ENCODE measurements at places on chromosomes 1 and 21. TPM values are rescaled to one million over a fixed set of nuclear protein-coding genes. Genes with fewer than 3 reads are reported as not detected.

DNA sequence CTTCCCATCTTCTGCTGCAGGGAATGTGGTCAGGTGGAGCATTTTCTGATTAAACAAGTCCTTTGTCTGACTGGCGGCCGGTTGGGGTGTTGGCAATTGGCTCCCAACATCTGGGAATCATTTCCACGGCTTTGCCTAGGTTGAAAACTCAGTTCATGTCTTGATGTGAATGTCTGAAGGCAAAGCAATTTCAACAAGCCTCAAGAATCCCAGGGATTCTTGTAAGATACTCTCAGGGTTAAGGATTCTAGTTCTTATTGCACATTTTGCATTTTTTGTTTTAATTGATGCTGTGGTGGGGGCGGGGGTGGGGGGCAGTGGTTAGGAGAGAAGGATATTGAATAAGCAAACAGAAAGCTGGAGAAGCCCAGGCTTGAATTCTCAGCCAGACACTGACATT lies 273.9 kb downstream of the KIF26B start:
- no peak for DNase-seq

- no peak for DNase-seq
Observed at GRCh38 chr1:156463874-156464273, 36.7 kb downstream of the MEF2D start.

DNA sequence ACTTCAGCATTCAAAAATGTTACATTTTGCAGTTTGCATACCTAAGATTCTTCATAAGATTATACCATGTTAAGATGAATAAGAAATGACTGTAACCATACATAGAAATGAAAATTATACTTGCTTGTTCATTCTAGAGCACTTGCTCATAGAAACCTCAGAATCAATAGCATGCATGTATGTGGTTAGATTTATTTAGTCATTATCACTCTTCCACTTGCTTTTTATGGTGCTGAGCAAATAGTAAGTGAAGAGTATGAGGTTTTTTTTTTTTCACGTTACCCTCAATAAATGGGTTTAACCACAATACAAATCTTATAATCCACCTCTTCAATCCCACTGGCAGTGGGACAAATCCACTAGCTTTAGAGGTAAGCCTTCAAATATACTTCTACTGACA lies 84.7 kb downstream of the LRRC53 start:
- DNase-seq, result no peak

- no peak for DNase-seq
Observed at GRCh38 chr1:27099135-27099586, 55.8 kb downstream of the SLC9A1 start.

- no peak for DNase-seq
Observed at GRCh38 chr1:206575165-206575893, 36.9 kb downstream of the EIF2D start.

- no peak for DNase-seq
Observed at GRCh38 chr1:149942207-149942606, 5.5 kb upstream of the MTMR11 start.

DNA sequence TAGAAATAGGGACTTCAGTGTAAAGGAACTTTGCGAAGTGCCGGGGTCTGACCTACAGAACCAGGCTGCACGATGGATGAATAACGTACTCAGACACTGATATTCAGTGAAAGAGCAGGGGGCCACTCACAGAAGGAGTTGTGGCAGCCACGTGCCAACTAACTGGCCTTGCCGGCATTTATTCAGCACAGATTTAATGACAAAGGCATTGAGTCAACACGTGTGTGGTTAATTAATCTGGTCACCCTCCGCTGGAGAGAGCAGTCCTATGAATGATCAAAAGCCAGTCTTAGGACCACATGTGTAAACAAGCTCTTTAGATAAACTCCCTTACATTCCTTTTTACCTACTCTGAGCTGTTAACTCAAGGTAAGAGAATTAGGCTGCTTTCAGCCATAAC lies 6.2 kb upstream of the B3GALT2 start:
- no peak for DNase-seq

DNA sequence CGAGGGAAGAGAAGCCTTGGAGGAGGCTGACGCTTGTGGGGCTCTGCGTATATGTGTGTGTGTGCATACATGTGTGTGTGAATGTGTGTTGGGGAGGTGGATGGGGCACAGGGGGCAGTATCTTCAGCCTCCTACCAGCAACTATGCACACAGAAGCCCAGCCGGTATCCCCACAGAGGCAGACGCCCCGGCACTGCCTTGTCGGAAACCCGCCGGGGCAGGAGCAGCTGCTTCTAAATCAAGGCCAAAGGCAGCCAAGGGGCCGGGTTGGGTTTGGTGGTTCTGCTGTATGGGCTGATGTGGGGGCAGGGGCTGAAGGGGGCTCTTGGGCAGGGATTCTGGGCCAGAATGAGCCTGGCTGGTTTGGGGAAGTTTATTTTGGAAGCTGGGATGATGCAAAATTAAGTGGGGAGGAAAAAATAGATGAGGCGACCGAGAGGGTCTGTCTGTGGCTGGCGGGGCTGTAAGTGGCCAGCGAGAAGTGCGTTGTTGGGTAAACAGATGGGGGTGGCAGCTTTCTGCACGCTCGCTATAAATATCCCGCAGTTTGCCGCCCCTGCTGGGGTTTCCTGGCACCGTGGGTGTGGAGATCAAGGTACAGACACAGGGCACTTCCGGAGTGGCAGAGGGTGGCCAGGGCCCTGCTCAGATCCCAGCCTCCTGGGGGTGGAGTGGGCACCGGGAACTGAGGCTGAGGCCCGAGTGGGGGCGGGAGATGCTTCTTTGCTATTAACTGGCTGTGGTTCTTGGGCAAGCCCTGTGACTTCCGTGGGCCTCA lies 11.0 kb upstream of the WNT4 start:
- no peak for DNase-seq

- no peak for DNase-seq
Observed at GRCh38 chr1:230936475-230936874, 42.2 kb downstream of the TTC13 start.

DNA sequence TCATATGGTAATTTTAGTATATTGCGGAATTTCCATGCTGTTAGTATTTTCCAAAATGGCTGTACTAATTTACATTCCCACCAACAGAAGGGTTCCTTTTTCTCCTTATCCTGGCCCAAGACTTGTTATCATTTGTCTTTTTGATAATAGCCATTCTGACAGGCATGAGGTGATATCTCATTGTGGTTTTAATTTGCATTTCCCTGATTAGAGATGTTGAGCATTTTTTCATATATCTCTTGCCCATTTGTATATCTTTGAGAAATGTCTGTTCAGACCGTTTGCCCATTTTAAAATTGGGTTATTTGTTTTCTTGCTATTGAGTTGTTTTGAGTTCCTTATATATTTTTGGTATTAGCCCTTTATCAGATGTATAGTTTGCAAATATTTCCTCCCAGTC lies 14.0 kb downstream of the CAPZA1 start:
- no peak for DNase-seq

DNA sequence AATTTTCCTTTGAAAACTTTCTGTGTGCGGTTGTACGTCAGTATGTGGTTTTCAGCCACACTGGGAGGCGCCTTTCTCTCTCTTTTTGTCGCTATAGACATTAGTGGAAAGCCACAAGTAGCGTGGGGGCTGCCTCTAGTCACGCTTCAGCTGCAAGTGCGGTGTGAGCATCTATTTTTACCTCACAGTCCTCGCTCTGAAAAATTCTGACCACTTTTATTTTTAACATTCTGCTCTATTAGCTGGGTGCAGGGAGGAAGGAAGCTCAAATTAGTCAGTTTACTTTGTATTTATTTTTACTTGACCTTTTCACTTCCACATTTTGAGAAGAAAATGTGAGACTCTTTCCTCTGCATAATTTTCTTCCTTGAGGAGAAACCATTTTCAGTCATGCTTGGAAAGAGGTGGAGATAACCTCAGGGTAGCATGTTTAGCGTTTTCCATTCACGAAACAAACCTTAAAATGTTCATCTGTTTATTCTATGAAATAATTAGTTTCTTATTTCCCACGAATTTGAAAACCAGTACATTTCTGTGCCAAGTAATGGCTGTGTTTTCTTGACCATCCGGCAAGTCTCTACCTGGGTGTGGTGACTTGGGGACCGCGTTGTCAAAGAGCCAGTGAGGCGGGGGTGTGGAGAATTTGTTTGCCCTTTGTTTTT lies 35.6 kb downstream of the ADARB1 start:
- DNase-seq, result peak; percentile 34

- DNase-seq, result no peak
Observed at GRCh38 chr1:240099748-240100147, 8.1 kb downstream of the FMN2 start.

DNA sequence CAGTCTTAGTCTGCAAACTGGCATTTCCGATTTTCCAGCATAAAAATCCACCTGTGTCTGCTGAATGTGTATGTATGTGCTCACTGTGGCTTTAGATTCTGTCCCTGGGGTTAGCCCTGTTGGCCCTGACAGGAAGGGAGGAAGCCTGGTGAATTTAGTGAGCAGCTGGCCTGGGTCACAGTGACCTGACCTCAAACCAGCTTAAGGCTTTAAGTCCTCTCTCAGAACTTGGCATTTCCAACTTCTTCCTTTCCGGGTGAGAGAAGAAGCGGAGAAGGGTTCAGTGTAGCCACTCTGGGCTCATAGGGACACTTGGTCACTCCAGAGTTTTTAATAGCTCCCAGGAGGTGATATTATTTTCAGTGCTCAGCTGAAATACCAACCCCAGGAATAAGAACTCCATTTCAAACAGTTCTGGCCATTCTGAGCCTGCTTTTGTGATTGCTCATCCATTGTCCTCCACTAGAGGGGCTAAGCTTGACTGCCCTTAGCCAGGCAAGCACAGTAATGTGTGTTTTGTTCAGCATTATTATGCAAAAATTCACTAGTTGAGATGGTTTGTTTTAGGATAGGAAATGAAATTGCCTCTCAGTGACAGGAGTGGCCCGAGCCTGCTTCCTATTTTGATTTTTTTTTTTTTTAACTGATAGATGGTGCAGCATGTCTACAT lies 2.5 kb upstream of the OLFML3 start:
- no peak for DNase-seq

DNA sequence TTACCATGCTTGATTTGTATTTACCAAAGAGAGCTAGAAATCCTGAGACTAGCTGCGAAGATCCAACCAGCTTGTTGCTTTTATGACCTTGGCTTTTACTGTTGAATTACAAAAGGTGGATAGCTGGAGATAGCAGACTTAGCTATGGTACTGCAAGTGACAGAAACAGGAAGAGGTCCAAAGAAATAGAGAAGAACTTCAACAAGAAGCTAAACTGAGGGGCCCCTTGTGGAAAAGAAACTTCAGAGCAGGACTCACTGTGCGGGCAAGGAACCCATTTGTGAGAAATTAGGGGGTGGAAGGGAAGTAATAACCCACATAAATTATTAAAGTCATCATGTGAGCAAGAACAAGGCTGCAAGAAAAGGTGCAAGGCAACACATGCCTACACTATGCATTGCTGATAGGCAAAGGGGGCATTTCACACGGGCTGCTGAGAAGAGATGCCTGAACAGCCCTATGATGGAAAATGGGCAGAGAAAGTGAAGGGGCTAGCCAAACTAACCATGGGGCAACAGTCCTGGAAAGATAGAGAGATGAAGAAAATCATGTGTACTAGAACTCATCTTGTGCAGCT lies 116.6 kb upstream of the PRDX6 start:
- no peak for DNase-seq

DNA sequence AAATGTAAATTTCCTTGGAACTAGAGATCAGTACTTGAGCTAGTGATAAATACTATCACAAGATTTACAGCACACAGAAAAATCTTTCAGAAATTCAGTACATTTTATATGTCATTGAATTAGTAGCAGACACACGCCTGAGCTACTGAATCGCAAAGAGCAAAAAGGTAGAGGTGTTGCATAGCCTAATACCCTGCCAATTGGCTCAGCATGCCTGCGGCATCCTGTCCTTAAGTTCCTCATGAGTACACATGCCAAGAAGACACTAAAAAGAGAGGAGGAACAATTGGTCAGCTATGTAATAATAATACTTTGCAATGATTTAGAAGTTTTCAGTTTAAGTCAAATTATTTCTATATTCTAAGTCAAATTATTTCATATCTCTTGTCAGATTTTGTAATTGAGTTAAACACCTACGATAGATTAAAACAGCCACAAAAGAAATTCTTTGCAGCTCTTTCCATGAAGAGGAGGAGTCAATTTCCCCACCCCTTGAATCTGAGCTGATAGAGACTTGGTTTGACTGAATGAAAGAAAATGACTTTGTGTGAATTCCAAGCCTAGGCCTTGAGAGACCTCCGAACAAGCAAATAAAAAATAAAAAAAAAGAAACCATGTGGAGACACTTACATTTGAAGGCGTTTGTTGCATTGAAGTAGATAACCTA lies 36.2 kb upstream of the PKN2 start:
- DNase-seq, result no peak

DNA sequence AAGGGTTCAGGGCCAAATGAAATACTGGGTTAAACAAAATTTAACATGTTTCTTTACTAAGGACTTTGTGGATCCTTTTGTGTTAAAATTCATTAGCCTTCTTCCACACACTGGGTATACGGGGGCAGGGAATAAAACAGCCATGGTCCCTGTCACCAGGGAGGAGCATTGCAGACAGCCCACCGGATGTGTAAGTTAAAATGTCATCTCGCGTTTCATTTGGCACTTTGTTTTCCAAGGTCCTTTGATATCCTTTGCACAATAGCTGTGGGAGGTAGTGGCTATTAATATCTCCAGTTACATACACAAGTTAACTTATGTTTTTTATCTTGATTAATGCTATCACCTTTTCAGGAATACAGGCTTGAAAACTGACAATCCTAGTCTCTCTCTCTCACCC lies 172.7 kb downstream of the BARHL2 start:
- DNase-seq, result no peak

- DNase-seq, result no peak
Observed at GRCh38 chr1:183676586-183677189, 23.6 kb upstream of the APOBEC4 start.

DNA sequence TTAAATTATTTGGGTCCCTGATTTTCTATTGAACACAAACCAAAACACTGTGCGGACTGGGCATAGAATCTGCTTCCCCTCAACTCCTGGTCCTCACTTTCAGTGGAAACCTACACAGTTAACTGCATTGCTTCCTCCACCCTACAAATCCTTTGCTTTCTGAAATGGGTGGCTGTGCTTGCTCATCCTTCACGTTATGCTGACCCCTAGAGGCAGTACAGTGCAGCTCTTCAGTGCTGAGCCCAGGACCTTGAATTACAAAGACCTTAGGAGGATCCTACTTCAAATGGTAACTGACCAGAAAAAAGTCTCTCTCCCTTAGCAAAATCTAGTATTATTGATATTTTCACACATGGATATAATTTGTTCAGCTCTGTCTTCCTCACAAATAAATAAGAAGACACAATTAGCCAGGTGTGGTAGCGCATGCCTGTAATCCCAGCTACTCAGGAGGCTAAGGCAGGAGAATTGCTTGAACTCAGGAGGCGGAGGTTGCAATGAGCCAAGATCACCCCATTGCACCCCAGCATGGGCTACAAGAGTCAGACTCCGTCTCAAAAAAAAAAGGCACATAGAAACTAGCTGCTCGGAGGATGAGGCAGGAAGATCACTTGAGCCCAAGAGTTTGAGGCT lies 63.4 kb upstream of the L1TD1 start:
- peak; percentile 7 for DNase-seq

The GPR37L1 gene
- not detected for total RNA-seq

The FAM151A gene
- total RNA-seq, result not detected

The HUNK gene
- total RNA-seq, result 0.30 TPM

The KANK4 gene
- total RNA-seq, result not detected

The SZRD1 gene
- 125 TPM for total RNA-seq

The FNDC10 gene
- total RNA-seq, result 3.2 TPM

The LCK gene
- 292 TPM for total RNA-seq

The OPTC gene
- total RNA-seq, result not detected

The OLFML2B gene
- total RNA-seq, result 0.47 TPM

The SHISAL2A gene
- 81.2 TPM for total RNA-seq
